ENCODE measurements at places on chromosomes 11 and 22. TPM values are rescaled to one million over a fixed set of nuclear protein-coding genes. Genes with fewer than 3 reads are reported as not detected.
A peak's percentile ranks its signal among the peaks of the same experiment; 100 is the strongest.

GRCh38 chr11:128723531-128723930 lies 29.7 kb downstream of the FLI1 start:
- H3K4me1 ChIP-seq, result peaks cover 100% of the 10 kb centered on the region
- H3K4me3 ChIP-seq, result peak overlapping the region; percentile 30
- H3K27me3 ChIP-seq, result no peaks in the 10 kb centered on the region
- H3K27ac ChIP-seq, result peak overlapping the region; percentile 38

C11orf52 gene
- not detected for total RNA-seq

DNA sequence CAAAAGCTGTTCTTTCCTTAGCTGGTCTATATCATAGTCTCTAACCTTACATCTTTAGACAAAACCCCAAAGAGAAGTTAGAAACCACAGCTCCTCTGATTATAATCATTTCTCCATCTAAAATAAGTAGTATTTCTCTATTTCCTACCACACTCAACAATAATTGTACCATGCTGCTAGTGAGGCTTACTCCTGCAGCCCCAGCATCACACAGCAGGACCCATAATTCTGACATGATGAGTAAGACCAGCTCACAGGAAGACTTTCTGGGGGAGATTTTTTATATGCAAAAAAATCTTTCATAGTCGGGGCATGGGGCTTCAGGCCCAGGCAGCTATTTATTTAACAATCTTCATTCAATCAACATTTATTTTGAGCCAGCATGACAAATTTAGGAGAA lies 441.6 kb downstream of the DYNC2H1 start:
- no peaks in the 10 kb centered on the region for H3K4me1 ChIP-seq
- no peak overlapping the region for H3K4me3 ChIP-seq

DNA sequence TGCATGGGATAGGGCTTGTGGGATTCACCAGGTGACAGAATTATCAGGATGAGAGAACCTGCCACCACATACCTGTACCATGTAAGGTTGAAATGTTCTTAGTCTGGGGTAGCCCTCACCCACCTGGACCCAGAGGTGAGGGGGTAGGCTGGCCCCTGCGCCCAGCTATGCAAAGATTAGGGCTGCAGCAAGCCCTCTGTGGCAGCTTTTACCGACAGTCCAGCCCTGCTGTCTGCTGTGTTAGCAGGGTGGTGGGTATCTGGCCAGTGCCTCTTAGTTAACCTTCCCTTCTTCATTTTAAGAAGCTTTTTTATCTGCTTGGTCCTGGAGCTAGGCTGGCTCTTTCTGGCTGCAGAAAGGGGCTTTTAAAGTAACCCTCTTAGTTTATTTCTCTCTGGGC lies 13.9 kb downstream of the INSC start:
- H3K27me3 ChIP-seq, result peaks cover 6% of the 10 kb centered on the region
- H3K4me3 ChIP-seq, result no peak overlapping the region
- H3K36me3 ChIP-seq, result no peaks in the 10 kb centered on the region
- no peaks in the 10 kb centered on the region for H3K4me1 ChIP-seq

GRCh38 chr11:62931499-62932278 lies 10.5 kb upstream of the CHRM1 start:
- H3K27ac ChIP-seq, result no peak overlapping the region
- H3K4me1 ChIP-seq, result no peaks in the 10 kb centered on the region
- peaks cover 15% of the 10 kb centered on the region for H3K27me3 ChIP-seq
- H3K36me3 ChIP-seq, result no peaks in the 10 kb centered on the region
- DNase-seq, result no peak

TBX10 gene
- not detected for total RNA-seq

WBP2NL gene
- total RNA-seq, result 2.9 TPM

DNA sequence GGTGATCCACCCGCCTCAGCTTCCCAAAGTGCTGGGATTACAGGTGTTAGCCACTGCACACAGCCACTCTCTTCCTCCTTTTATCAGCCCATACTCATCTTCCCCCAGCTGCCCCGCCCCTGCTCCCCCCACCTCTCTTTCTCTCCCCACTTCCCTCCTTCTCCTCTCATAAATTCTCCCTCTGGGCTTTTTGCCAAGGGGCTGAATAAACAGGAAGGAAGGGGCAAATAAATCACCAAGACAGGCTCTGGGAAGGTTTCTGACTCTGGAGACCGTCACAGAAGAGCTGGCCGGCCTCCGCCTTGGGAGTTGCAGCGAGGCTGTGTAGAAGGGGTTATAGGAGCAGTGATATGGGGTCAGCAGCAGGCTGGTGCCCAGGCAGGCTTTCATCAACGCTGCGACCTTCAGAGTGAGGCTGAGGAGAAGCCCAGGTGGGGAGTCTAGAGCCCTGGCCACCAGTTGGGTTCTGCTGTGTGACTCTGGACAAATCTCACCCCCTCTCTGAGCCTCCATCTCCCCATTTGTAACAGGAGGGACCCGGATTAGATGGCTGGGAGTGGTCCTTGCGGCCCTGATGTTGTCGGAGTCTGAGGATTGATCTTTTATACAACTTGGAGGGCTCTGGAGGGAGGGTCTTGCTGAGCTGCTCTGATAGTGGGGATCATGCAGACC lies 62.6 kb upstream of the RASD2 start:
- DNase-seq, result no peak
- H3K27ac ChIP-seq, result no peak overlapping the region
- H3K27me3 ChIP-seq, result no peaks in the 10 kb centered on the region
- H3K4me3 ChIP-seq, result no peak overlapping the region

EMID1 gene
- 1.3 TPM for total RNA-seq

SCGB1C1 gene
- not detected for total RNA-seq

GRCh38 chr11:132056689-132057088 lies 686.3 kb downstream of the NTM start:
- no peak for DNase-seq
- no peak overlapping the region for H3K27ac ChIP-seq
- H3K27me3 ChIP-seq, result no peaks in the 10 kb centered on the region
- no peaks in the 10 kb centered on the region for H3K4me1 ChIP-seq
- H3K4me3 ChIP-seq, result no peak overlapping the region
- H3K36me3 ChIP-seq, result no peaks in the 10 kb centered on the region

DNA sequence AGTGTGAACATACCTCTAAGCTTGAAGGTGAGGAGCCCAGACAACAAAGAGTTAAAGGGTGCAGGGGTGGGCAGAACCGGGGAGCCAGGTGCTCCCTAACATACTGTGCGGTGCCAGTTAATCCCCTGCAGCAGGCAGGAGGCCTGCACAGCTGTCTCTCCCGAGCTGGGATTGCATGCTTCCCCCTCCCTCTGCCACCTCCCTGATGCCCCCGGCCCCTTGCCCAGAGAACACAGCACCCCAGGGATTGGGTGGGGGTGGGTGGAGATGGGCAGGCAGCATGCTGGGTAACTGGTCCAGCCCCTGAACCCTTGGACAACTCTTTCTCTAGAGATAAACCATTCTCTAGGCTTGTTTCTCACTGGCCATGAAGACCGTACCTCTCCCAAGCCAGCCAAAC lies 67.7 kb upstream of the MYOD1 start:
- no peak overlapping the region for H3K4me3 ChIP-seq
- no peak for DNase-seq
- peaks cover 7% of the 10 kb centered on the region for H3K27me3 ChIP-seq
- no peaks in the 10 kb centered on the region for H3K36me3 ChIP-seq

MIAT gene
- total RNA-seq, result 305 TPM

LAMTOR1 gene
- 48.5 TPM for total RNA-seq

C22orf31 gene
- total RNA-seq, result not detected

DNA sequence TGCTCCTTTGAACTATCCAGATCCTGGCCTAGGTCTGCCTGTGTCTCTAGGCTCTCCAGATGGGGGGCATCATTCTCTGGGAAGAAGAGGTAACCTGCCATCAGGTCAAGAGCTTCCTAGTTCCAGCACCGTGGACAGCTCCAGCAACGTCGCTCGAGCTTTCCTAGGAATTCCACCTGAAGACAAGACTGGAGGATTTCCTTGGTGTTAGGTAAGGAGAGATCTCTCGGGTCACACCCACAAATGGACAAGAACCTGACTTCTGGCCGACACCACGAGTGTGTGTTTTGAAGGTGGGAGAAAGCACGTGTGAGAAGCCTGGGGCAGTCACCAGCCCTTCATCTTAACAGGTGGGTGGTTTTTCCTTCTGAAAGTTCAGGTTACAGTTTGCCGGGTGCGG lies 1.2 kb downstream of the PRG3 start:
- DNase-seq, result no peak
- no peaks in the 10 kb centered on the region for H3K36me3 ChIP-seq
- H3K4me3 ChIP-seq, result no peak overlapping the region
- no peaks in the 10 kb centered on the region for H3K4me1 ChIP-seq

OR10A5 gene
- total RNA-seq, result not detected

POLR2F gene
- total RNA-seq, result 34.5 TPM

DNA sequence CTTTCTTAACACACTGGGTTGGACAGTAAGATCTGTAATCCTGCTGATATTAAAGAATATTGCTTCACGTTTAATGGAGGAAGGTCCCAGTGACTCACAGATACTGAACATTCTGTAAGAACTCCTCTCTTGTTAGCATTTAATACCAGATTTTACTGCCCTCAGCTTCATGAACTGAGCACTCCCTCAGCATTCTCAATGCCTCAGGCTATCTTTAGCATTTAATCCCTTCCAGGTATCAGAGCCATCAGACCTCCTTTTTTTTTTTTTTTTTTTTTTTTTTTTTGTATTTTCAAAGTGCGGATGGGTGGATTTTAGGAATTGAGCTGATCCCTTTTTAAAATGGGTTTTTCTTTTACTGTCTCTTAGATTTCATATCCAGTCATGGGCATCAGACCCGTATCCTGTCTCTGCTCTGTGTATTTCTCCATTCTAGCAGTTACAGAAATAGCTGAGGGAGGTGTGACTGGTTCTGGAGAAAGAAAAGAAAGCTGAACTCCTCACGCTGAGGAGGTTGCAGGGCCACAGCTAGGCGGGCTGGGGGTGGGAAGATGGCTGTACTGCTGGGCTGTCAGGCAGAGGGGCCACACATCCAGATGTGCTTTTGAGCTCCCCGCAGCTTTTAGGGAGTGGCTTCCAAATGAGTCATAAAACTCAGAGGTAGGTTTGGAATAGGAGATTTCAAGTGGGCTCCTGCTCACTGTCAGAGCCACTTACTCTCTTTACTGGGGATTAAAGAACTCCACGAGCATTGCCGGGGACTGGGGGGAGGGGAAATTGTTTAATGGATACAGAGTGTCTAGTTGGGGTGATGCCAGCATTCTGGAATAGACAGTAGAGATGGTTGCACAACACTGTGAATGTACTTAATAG lies 97.0 kb downstream of the SYT9 start:
- H3K27ac ChIP-seq, result no peak overlapping the region
- no peak for DNase-seq
- no peaks in the 10 kb centered on the region for H3K36me3 ChIP-seq

DNA sequence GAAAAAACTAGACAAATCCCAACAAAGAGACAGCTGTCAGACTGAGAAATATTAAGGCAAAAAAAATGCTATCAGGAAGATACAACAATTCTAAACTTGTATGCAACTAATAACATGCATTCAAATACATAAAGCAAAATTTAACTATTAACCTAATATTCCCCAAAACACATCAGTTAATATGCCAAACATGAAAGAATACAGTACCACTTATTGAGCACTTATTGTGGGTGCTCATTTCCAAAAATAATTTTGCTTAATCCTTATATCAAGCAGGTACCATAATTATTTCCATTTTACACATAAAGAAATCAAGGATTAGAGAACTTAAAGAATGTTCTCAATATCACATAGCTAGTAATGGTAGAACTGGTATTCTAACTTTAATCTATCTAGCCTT lies 67.7 kb upstream of the HMGXB4 start:
- no peaks in the 10 kb centered on the region for H3K36me3 ChIP-seq
- H3K27me3 ChIP-seq, result peaks cover 4% of the 10 kb centered on the region

DNA sequence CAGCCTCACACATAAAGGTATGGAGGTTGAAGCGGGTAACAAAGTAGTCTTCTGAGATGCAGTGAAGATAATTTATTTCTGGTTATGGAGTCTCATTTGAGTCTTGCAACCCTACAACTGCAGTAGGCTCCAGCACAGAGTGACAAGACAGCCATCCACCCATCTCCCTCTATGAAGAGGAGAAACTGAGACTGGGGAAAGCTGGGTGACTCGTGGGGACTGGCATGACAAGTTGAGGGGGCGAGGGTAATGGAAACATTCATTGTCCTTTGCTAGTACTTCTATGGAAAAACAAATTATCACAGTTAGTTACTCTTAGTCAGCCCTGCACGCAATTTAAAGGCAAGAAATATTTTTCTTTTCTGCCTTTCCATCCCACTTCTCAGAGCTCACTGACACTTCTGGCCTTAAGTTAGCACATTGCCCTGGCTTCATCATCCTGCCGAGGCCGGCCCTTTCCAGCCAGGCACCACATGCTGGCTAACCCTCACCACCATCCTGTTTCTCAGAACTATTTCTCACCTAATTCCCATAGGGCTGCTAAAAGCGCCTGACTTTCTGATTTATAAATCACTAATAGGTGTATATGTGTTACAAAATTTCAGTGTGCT lies 361.1 kb downstream of the ETS1 start:
- H3K4me1 ChIP-seq, result no peaks in the 10 kb centered on the region
- no peaks in the 10 kb centered on the region for H3K27me3 ChIP-seq
- no peaks in the 10 kb centered on the region for H3K36me3 ChIP-seq
- no peak overlapping the region for H3K27ac ChIP-seq

ACRV1 gene
- total RNA-seq, result not detected

MYEOV gene
- 1.0 TPM for total RNA-seq

GRCh38 chr11:87076260-87076783 lies 38.6 kb downstream of the TMEM135 start:
- H3K36me3 ChIP-seq, result peaks cover 6% of the 10 kb centered on the region
- no peak overlapping the region for H3K4me3 ChIP-seq
- no peak for DNase-seq
- no peaks in the 10 kb centered on the region for H3K4me1 ChIP-seq

GRCh38 chr11:13680501-13681264 lies 12.2 kb downstream of the FAR1 start:
- H3K27ac ChIP-seq, result no peak overlapping the region
- H3K27me3 ChIP-seq, result no peaks in the 10 kb centered on the region
- H3K4me3 ChIP-seq, result no peak overlapping the region

OR8D4 gene
- not detected for total RNA-seq

GRCh38 chr22:22372086-22372485 lies 127.5 kb downstream of the VPREB1 start:
- peaks cover 12% of the 10 kb centered on the region for H3K27me3 ChIP-seq
- no peak overlapping the region for H3K27ac ChIP-seq
- no peaks in the 10 kb centered on the region for H3K4me1 ChIP-seq
- DNase-seq, result no peak
- no peak overlapping the region for H3K4me3 ChIP-seq
